ENCODE measurements at places on chromosomes 16 and 17.

- no peak for DNase-seq
Measured at GRCh38 chr17:9132291-9132690, 111.0 kb downstream of the NTN1 start.

DNA sequence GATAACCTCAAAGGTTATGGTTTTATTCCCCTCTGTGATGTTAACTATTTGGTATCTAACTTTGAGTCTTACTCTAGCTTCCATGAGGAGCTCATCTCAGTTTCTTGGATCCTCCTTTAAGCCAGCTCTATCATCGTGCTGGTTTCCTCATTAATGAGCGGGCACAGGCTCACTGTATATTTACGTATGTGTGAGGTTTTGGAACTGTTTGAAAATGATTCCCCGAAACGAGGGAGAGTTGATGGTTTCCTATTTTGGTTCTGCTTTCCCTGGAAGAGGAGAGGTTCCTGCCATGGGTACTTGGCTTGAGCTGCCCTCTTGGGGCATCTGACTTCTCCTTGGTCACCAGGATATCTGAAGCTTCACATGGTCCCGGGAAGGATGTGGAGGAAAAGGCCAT lies 32.7 kb upstream of the PIK3R6 start:
- no peak for DNase-seq

GRCh38 chr17:2745317-2746037 lies 4.0 kb downstream of the CCDC92B start:
- DNase-seq = no peak

DNA sequence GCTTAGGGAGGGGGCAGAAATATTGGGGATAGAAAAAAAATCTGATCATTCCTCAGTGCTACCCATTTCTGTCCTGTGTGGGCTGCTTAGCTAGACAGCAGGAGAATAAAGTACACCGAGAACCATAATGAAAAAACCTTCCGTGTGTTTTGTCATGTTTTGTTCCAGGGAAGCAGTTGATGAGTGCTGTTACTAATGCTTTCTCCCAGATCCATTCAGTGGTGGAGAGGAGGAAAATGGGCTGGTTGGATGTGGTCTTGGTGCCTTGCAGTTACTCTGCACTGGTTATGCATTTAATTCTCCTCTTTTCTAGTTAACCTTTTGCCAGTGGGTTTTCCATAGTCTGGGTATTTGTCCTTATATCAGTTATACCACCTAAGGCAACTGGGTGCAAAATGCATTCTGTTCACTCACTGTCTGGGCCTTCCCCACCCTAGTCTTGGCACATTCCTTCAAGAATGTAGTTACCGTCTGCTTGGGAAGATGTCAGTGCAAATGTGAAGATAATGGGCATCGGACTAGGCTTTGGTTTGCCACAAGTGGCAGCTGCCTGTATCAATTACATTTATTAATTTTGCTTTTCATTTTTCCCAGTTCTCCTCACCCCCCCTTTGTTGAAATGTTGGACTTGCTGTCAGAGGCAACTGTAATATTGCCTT lies 9.3 kb upstream of the TBKBP1 start:
- no peak for DNase-seq
